Stimulated activated CD8-positive, alpha-beta memory T cell treated with anti-CD3 and anti-CD28 coated beads, Interleukin-4, amount 100 ng/mL, for 4 hours (primary cell): ENCODE measurements at places on chromosomes 1 and 21.

GRCh38 chr21:34807146-34807880 is 138.5 kb downstream of the CLIC6 start:
- DNase-seq, result peak; percentile 27

- no peak for DNase-seq
Observed at GRCh38 chr1:8063298-8064036, 37.4 kb upstream of the ERRFI1 start.

GRCh38 chr1:3061566-3061965 is 7.4 kb upstream of the PRDM16 start:
- DNase-seq, result no peak

DNA sequence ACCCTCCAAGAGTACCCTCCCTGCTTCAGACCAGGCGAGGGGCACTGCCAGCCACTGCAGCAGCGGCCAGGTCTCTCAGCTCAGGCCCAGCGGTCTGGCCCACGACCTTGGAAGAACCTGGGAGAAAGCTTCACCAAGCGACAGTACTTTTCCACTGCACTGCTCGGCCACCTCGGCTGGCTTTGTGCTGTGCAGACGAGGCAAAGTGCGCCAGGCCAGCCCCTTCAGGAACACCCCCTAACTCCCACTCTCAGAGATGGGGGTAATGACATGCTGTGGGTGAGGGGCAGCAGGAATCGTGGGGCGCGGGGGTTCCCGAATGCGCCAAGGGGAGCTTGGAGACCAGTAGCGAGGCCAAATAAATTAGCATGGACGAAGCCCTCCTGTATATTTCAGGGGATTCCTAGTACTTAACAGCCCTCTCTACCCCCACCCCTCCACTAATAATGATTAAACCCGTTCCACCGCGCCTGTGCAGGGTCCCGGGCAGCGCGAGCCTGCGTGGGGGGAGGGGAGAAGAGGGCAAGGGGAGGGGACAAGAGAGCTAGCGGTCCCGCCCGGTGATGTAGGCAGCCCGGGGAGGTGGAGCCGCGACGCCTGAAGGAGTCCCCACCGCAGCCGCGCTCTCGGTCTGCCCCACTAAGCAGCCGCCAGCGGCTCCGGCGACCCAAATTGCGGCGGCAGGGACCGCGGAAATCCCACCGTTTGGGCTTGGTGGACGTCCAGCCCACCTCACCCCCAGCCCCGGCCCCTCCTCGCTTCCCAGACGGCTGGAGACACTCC is at the start of gene FAM43B:
Gene FAM43B, plus strand, starts transcription at position 629 of the 783 bp plus-strand sequence. CDS start 401 bp downstream, outside the sequence.
- DNase-seq, result no peak

DNA sequence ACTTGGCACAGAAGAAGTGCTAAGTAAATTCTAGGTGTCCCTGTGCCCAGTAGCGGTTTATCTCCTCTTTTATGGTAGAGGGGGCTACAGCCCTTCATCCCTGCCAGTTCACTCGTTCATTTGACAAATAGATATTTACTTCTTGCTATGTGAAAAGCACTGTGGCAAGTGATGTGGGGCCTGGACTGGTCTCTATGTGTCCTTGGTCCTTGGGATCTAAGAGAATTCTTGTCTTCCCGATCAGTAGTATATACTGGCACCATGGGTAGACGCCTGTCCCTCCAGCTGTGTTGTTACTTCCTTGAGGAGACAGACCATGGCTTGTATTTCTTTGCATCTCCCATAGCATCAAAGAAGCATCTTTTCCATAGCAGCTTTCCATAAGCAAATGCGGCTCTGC is 29.7 kb downstream of the EIF2D start:
- DNase-seq, result no peak

DNA sequence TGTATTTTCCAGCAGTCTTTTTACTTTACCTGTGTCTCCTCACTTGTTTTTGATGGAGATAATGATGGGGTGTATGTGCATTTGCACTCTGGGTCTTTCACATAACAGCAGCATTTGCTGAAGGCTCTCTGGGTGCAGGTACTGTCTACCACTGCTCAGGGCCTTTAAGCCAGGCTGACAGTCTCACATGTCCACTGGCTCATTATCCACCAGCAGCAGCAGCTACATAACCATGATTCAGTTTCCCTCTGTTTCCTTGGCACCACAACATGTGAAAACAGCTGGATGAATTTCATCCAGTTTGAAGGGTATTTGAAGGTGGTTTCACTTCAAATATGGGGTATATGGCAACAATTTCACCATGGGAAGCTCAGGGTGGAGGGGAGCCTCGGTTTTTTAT is 41.2 kb upstream of the ROR1 start:
- DNase-seq, result no peak

GRCh38 chr1:87089823-87090222 is 175.4 kb downstream of the HS2ST1 start:
- DNase-seq, result no peak

GRCh38 chr1:161940866-161941591 is 82.6 kb downstream of the OLFML2B start:
- no peak for DNase-seq
